ENCODE measurements at places on chromosomes 1 and 21.

- no peak for DNase-seq
Observed at GRCh38 chr21:39098696-39099200, 84.5 kb downstream of the PSMG1 start.

- no peak for DNase-seq
Observed at GRCh38 chr21:32884062-32884461, 112.5 kb upstream of the PAXBP1 start.

DNA sequence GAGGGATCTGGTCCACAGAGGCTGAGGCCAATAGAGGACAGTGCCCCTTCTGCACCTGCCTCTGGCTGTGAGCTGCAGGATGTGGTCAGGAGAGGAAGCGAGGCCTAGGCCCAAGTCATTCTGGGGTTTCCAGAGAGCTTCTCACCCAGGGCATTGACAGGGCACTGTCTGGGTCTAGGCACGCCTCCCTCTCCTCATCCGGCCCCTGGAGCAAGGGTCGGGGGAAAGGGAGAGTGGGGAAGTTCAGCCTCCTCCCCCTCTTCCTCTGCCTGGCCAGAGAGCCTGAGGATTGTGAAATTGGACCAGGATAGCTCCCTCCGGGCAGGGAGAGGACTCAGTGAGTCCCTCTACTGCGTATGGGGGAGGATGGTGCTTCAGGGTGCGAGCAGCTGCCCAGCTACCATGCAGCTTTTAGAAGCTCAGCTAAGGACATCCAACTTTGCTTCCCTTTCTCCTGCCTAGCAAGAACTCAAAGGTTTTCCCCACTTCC lies 6.3 kb upstream of the INAVA start:
- peak; percentile 74 for DNase-seq

DNA sequence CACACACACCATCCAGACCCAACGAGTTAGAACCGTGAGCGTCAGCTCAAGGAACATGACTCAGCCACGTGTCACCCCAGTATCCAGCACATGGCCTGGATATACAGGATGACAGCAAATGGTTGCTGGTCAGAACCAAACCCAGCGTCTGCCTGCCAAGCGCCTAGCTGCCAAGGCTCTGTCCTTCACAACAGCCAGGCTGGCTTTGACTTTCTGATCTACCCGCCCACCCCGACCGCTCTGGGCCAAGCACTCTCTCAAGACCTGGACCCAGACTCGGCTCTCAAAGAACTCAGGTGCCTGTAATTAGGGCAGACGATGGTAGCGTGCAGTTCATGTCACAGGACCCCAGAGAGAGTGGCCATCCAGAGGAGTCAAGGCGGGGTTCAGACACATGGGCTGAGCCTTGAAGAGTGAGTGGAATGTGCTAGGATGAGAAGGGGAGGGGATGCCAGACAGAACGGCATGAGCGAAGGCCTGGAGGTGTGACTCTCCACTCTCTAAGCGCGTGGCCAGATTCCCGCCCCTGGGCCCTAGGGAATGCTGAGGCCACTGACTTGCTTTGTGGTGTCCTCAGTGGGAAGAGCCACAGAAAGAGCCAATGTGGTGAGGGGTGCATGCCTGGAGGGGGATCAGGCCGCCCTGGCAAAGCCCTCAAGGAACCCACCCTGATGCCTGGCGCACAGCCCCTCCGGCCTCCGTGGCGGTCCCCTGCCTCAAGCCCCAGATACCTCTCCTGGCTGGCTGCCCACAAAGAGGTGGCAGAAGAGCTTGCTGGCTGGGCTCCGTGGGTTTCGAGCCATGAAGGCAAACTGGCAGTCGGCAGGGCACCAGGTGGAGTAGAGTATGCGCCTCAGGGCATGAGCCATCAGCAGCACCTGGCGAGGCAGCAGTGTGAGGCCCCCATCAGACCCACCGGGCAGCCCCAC lies 7.0 kb downstream of the SH2D5 start:
- no peak for DNase-seq

DNA sequence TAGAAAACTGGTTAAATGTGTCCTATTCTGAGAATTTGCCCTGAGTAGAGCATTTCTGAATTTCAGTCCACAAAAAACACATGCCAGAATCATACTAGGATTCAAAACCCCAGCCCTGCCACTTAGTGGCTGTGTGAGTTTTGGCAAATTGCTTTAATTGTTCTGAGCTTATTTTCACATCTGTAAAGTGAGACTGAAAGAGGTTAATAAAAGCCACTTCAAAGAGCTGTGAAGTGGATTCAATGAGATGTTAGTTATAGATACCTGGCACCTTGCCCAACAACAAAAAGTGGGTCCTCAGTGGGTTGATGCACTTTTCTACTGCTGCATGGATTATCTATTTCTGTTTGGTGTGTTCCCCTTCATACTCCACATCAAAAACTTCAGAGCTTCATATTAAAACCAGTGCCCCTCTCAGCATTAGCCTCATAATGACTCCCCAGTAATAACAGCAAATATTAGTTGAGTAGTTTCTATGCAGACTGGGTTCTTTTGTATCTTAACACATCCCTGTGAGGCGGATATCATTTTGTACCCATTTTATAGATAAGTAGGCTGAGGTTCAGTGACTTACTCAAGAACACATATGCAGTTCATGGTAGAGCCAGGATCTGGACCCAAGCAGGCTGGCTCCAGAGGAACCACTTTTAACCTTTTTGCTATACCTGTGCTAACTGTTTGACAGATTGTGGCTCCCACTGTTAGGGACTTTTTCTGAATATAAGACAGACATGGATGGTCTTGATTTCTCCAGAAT lies 14.2 kb upstream of the ADORA3 start:
- no peak for DNase-seq

GRCh38 chr1:108592030-108592759 lies 32.3 kb downstream of the EEIG2 start:
- DNase-seq = no peak

DNA sequence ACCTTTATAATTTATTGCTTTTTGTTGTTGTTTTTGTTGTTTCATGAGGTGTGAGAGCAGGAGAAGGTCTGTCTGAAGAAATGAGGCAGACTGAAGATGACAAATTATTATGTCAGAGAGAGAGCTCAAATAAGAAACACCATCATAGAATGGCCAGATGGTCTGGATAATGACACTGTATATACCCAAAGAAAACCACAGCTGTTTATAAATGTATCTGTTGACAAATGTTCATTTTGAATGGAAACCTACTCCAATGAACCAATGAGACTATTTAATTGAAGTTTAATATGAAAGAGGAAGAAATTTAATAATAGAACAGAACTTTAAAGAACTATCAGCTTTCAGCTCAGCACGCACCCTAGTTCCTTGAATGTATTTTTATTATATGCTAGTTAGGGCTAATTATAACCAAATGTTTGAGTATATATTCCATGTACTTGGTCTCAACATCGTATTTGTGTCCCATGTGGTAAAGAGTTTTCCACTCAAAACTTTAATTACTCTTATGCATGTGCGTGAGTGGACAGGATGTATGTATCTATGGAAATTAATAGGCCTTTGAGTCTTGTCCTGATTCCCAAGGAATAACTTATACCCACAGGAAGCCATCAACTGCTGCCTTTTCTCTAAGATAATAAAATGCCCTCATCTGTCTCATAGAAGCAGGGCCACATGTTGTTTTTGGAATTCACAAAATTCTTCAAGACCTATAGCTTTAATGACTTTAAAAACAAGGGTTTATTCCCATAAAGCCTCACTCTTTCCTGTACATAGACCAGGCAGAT lies 202.7 kb downstream of the KCNK2 start:
- no peak for DNase-seq

- no peak for DNase-seq
Observed at GRCh38 chr1:222314839-222315238, 233.1 kb downstream of the HHIPL2 start.

DNA sequence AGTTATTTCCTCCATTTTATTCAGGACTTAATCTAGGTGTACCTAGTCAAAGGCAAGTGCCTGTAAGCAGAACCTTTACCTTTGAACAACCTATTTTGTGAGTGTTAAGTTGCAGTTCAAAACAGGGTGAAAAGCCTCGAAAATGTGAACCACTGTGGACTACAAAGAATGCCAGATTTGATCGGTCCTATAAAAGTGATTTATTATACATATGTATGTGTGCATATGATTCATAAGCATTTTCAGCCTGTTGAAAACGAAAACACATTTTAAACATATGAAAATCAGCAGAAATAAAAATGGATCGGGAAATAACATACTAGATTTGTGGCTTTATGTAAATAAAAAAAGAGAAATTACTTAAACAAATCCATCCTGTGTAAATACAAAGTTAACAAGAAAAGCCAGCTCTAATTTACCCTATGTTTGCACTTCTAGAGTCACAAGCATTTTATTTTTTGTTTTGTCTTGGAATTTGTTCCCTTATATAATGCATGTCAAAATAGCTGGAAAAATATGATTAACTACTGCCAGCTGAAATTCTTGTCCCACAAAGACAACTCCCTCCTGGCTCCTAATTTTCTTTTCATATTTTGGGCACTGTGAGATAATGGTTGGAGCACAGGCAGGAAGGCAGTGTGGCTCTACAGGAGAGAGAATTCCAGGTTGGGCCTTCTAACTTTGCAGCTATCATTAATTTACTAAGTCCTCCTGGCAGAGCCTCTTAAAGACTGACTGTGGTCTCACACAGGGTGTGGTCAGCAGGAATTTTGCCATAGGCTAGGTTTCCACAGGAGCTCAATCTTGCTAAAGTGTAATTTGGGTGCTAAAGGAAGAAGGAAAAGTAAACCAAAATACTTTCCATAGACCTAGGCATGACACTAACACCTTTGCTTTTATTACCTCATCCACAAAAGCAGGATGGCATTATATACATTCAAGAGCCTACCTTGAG lies 70.2 kb upstream of the CDC42BPA start:
- no peak for DNase-seq

DNA sequence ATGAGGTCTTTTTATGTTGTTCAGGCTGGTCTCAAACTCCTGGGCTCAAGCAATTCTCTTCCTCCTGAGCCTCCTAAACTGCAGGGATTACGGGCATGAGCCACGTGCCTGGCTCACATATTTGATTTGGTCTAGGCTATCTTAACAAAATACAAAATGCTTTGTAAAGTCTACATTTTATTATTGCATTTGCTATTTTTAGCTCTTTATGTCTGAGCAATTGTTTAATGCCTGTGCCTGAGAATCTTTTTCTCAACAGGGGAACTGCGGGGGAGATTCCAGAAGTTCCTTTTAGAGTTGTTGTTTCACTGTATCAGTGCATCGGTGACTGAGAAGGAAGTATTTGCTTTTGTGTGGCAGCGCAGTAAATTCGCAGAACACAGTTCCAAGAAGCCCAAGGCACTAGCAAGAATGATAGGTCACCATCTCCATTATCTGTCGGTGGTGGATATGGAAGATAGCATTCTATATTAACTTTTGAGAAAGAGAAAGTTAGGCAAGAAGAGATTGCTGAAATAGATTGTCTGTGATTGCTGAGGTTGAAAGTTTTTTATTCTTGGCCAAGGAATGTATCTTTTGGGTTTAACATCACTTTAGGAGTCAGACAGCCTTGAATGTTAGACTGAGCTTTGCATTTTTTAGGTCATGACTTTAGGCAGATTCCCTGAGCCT lies 167.3 kb downstream of the PDE4B start:
- DNase-seq = no peak

GRCh38 chr1:234901491-234902049 lies 227.1 kb downstream of the TOMM20 start:
- DNase-seq = no peak

GRCh38 chr1:60657926-60658325 lies 424.4 kb upstream of the NFIA start:
- DNase-seq = no peak

DNA sequence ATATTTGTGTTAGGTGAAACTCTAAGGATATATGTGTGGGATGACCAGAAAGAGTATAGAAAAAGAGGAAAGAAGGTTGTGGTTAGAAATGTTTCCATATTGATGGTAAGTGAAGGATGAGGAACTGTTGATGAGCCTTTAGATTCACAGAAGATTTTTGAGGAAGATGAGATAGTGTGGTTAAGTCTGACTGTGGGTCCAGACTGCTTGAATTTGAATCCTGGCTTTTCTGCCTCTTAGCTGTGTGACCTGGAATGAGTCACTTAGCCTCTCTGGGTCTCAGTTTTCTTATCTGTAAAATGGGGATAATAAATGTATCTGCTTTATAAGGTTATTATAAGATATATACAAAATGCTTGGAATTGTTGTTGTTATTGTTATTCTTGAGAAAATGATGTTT lies 27.5 kb downstream of the RGL1 start:
- DNase-seq = no peak

DNA sequence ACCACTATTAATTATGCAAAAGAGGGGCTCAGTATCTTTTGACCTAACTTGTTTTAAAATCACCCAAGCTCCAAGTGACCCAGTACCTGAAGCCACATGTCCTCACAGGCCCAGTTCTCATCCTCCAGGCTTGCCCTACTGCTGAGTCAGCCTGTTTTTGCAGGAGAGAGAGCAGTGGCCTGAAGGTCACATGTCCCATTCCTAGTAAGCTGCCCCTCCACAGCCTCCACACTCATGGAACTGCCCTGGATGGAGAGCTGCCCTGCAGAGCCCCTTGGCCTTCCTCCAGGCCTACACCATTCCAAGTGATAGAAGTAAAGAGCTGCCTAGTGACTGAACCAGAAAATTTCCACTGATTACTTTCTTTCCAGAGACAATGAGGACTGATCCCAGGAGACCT lies 139.8 kb upstream of the ST6GALNAC5 start:
- DNase-seq = no peak

DNA sequence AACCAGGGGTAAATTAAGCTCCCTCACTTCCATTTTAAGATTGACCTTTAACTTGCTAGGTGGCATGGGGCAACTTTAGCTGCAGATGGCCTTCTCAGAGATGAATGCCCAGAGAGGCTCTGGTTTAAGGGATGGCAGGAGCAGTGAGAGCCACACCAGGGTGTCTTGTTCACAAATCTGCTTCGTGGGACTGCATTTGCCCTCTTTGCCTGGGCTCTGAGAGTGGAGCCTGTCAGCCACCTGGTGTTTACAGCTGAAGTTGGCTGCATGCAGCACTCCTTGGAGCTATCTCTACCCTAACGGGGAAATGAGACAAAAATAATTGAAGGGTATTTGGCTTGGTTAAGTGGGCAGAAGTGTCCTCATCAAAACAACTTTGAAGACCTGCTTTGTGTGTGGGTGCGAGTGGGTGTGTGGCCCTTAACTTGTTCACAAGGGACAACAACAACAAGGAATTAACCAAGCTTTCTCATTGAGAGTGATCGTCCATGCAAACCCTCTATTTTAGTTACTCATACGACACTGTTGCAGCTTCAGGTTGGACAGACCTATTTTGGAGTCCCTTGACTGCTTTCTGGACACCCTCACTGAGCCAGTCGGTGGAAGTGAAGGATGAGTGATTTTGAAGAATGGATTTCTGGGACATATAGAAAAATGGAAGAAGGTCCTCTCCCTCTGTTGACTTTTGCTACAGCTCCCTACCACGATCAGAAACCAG lies 29.8 kb downstream of the PGM1 start:
- no peak for DNase-seq

DNA sequence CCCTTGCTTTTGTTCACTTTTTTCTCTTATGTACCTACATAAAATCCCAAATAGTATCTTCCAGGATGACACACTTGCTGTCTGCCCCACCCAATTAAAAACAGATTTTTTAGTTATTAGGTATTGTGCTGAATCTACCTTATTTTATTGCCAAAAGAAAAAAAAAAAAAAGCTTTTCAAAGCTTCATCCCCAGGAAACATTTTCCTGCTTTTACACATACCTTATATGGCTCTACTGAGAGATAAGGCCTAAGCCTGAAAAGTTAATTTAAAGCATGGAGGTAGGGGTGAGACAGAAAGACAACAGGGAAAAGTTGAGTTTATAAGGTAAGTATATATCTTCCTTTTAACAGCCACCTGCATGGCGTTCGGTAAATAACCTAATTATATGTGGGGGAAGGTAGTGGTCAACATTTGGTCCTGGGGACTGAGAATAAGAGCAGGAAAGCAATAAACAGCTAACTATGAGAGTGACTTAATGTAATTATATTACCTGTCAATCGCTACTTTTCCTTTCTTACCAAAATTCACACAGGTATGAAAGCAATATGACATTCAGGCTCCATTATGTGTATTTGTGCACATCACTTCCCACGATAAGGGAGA lies 54.6 kb upstream of the BOLA1 start:
- DNase-seq = no peak

Data from stimulated activated CD8-positive, alpha-beta memory T cell treated with anti-CD3 and anti-CD28 coated beads, Interleukin-15, amount 100 ng/mL, for 48 hours (primary cell).